Activated CD8-positive, alpha-beta memory T cell treated with anti-CD3 and anti-CD28 coated beads, Interleukin-2, amount 10 ng/mL, durations not matched to agents 7 days and 5 days (primary cell): ENCODE measurements at places on chromosomes 3 and 15. TPM values are rescaled to one million over a fixed set of nuclear protein-coding genes. Genes with fewer than 3 reads are reported as not detected.

GRCh38 chr3:50464569-50464968 lies 38.9 kb downstream of the CACNA2D2 start:
- H3K4me3 ChIP-seq: no peak overlapping the region
- peaks cover 4% of the 10 kb centered on the region for H3K4me1 ChIP-seq

- H3K27ac ChIP-seq: no peak overlapping the region
- H3K4me1 ChIP-seq: no peaks in the 10 kb centered on the region
- H3K4me3 ChIP-seq: no peak overlapping the region
- no peak for DNase-seq
- H3K27me3 ChIP-seq: peaks cover 7% of the 10 kb centered on the region
These were observed 7.7 kb upstream of the KY start for GRCh38 chr3:134658555-134658954.

GRCh38 chr3:21447476-21448151 lies 303.4 kb downstream of the ZNF385D start:
- H3K4me1 ChIP-seq: no peaks in the 10 kb centered on the region
- H3K27me3 ChIP-seq: no peaks in the 10 kb centered on the region
- no peak overlapping the region for H3K27ac ChIP-seq
- no peaks in the 10 kb centered on the region for H3K36me3 ChIP-seq
- H3K4me3 ChIP-seq: no peak overlapping the region
- DNase-seq: no peak

- no peak overlapping the region for H3K27ac ChIP-seq
- H3K4me3 ChIP-seq: no peak overlapping the region
- peaks cover 39% of the 10 kb centered on the region for H3K27me3 ChIP-seq
- H3K36me3 ChIP-seq: no peaks in the 10 kb centered on the region
These were observed 22.6 kb downstream of the CLDN18 start for GRCh38 chr3:138032567-138032966.

- no peak overlapping the region for H3K4me3 ChIP-seq
- peaks cover 1% of the 10 kb centered on the region for H3K36me3 ChIP-seq
- DNase-seq: no peak
- peak overlapping the region; percentile 60 for H3K27ac ChIP-seq
- peaks cover 28% of the 10 kb centered on the region for H3K27me3 ChIP-seq
These were observed 40.1 kb upstream of the MTMR10 start for GRCh38 chr15:31031471-31032067.

The CHRM5 gene
- total RNA-seq: not detected

The MYO5C gene
- 0.94 TPM for total RNA-seq

The ISL2 gene
- total RNA-seq: 3.2 TPM

The CNTN6 gene
- total RNA-seq: not detected

The ACKR4 gene
- not detected for total RNA-seq

The NR1I2 gene
- total RNA-seq: 0.35 TPM

The VWA5B2 gene
- not detected for total RNA-seq

The LTK gene
- total RNA-seq: 0.30 TPM
